ENCODE measurements at places on chromosomes 3 and 15.

DNA sequence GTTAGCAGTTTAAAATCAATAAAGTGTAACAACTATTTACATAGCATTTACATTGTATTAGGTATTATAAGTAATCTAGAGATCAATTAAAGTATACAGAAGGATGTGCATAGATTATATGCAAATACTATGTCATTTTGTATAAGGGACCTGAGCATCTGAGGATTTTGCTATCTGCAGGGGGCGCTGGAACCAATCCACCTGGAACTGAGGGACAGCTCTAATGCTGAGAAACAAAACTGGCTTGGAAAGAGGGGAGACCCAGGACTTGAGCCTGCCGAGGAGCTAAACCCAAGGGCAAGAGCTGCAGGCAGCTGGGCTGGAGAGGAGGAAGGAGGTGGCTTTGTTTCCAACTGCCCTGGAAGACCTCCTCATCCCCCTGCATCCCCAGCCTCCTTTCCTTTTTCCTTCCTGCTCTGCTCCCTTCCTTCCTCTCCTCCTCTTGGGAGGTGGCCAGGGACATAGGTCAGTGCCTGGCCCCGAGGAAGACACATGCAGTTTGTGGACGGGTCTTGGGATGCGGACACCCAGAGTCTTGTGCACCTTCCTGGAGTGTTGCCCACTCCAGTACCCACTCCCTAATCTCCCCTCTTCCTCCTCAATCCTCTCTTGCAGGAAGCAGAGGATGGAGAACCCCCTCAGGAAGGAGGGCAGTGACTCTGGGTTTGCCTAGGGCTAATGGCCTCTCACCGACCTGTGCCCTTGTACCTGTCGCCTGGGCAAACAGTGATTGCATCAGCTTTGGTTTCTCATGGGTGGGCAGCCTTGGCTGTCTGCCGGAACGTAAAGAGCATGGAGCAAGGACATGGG, 825 bp upstream of the RTP3 start:
- no peak for DNase-seq

- DNase-seq, result no peak
Measured at GRCh38 chr15:101675796-101676582, 23.8 kb upstream of the TM2D3 start.

DNA sequence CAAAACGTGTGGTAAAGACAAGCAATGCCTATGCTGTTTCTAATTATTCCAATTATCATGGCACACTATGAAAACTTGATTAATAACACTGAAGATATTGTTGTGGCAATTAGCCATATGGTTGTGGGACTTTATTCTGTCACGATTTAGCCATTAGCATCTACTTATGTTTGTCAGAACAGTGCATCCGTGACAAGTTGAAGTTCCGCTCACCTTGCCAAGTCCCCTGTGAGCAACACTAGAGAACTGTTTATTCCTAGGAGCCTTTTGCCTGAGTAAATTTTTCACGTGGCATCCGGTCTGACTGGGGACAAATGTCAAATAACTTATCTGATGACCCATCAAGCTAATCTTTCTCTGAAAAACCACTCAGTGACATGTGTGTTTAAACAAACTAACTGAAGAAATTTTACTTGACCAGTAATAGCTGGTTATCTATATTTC, 403.3 kb downstream of the TBC1D5 start:
- no peak for DNase-seq

- no peak for DNase-seq
Measured at GRCh38 chr3:64867224-64867623, 179.4 kb upstream of the ADAMTS9 start.

DNA sequence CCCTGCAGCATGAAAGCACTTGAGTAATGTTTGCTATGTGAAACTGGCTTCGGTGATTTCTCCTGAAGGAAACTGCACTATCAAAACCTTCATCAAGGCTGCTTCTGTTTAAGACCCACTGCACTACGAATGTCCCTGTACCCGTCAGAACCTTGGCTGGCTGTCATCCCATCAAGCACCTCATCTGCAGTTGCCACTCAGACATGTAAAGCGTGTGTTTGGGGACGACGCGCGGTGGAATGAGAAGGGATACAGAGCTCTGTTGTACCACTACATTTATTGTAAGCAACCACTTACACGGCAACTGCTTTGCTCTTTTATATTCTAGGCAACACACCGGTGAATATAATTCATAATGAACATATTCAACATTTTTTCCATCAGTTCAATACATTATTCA, 147.6 kb downstream of the TIGIT start:
- DNase-seq, result no peak

- no peak for DNase-seq
Measured at GRCh38 chr15:67010898-67011616, 54.3 kb upstream of the SMAD3 start.

DNA sequence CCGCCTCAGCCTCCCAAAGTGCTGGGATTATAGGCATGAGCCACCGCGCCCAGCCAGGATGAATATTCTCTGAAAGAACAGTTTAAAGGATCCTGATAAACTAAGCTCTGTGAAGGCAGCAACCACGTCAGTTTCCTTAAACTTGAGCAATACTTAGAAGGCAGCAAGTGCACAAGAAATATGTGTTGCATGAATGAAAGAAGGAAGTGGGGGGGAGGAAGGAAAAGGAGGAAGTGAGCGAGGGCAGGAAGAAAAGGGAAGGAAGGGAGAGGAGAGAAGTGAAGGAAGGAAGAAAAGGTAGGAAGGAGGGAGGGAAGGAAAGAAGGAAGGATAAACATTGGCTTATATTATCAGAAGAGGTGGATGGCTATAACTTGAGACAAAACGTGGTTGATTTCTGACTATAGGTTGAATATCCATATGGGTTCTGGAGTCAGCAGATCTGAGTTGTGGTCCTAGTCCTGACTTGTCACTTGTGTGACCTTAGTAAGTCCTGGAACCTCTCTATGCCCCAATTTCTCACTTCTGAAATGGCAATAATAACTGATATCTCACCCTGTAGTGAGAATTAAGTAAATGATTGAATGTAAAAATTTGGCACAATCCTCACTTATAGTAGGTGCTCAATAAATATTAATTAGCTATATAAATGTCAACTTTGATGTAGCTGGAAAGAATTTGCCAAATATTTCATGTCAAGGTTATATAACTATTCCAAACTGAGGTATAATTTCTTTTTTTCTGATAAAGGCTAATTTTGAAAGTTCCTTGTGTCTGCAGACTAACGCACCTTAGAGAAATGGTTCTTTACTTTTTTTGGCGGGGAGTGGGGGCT, 12.0 kb upstream of the SEMA4B start:
- no peak for DNase-seq
